Activated naive CD4-positive, alpha-beta T cell treated with anti-CD3 and anti-CD28 coated beads, Interleukin-2, amount 10 ng/mL, durations not matched to agents 5 hours and 36 hours (primary cell): ENCODE measurements at places on chromosomes 2 and 18. TPM values are rescaled to one million over a fixed set of nuclear protein-coding genes. Genes with fewer than 3 reads are reported as not detected.

The KCTD1 gene
- total RNA-seq: 4.8 TPM

The TSPYL6 gene
- not detected for total RNA-seq

The GLS gene
- total RNA-seq: 154 TPM

The POTEC gene
- not detected for total RNA-seq

The MARCHF4 gene
- not detected for total RNA-seq

The CYP27A1 gene
- total RNA-seq: 0.10 TPM

The CHRNG gene
- total RNA-seq: not detected

The GULP1 gene
- not detected for total RNA-seq

The CYB5A gene
- total RNA-seq: 25.4 TPM

The SLC9A4 gene
- 0.10 TPM for total RNA-seq

The KYNU gene
- total RNA-seq: not detected

The ANO7 gene
- 0.45 TPM for total RNA-seq

The ST3GAL5 gene
- 69.0 TPM for total RNA-seq

The ANKRD29 gene
- total RNA-seq: not detected
